Right lung (tissue), 10 donors: ENCODE measurements at places on chromosomes 7 and 10.

DNA sequence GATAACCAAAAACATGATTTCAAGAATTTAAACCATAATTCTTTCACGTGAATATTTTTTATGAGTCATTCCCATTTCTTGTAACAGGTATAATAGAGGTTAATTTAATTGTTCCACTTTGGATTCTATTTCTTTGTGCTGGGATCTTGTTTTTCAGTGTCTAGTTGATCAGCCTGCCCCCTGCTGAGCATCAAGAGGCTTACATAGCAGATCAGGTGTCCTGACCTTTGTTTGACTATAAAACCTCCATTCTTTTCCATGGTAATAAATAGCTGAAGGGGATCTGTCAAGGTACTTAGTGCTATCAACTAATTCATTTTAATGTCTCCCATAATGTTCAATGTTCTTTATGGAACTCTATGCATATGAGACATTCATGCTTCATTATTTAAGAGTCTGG, 4.9 kb downstream of the COL17A1 start:
- no peak for DNase-seq

DNA sequence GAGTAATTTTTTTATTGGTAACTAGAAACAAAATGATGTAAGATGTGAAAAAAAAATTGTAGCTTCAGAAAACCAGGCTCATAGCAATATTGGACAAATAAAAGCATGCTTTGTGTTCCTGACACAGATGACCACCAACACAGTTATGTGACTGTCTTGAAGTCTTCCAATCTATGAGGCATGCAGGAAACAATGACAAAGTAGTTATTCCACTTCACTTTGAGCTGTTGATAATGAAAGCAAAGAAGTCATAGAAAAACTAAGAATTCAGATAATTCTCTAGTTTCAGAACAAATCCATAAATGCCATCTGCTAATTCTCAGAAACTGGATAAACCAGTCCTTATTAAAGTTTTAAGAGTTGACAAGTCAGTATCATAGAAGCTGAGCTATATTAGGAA, 378.4 kb upstream of the SEMA3D start:
- DNase-seq: no peak

DNA sequence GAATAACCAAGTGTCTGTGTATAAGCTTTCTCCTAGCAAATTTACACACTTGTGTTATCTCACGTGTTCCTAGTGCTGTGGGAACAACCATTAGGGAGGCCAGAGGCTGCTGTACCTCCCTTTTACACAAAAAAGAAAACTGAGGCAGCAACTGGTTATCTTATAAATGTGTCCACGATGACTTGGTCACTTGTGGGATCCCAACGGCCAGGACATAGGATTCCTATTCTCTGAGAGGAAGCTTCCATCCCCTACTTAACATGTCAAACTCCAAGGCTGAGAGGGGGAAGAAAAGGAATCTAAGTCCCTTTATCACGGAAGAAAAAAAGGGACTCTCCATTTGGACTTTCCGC, 484 bp downstream of the ZNF438 start:
- no peak for DNase-seq

DNA sequence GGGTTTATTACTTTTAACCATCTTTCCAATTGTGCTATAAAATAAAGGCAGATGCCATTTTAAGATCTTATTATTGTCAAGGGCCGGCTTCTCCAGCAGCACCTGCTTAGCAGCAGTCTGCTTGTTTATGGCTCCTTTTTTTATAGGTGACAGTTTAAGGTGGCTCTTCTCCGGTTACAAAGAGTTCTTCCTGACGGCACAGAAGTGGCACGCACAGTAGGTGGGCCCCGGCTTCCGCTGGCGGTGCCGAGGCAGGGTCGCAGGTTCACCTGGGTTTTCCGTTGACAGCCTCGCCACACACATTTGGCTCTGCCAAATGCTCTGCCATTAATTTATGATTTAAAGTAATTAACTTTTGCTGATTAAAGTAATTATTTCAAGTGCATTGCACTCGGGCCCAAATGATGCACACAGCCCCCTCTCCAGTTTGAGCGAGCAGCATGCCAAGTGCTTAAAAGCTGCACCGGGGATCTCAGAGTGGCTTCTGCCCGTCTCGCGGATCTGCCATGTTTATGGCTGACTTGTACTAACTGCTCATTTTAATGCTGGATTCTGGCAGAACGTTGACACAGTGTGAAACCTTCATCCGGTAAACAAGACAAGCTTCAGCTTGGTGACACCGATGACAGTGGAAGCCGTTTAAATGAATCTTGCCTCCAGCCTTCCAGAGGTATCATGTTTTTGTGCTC, 355.1 kb upstream of the MKI67 start:
- DNase-seq: no peak

DNA sequence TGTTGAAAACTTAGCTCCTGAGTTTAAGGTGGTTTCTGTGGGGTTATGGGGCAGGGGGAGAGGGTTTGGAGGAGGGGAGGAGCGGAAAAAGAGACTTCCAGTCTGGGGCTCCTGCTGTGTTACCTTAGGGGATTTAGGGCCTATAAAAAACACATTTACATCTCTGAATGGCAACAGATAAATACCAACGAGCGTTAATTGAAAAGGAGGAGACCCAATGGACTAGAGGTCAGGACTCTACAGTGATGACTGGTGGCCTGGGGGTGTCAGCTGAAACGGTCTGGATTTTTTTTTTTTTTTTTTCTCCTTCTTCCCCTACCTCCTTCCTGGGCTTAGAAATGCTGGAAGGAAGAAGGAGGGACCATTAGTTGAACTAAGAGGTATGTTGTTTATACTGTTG, 47.4 kb downstream of the AUTS2 start:
- DNase-seq: no peak

DNA sequence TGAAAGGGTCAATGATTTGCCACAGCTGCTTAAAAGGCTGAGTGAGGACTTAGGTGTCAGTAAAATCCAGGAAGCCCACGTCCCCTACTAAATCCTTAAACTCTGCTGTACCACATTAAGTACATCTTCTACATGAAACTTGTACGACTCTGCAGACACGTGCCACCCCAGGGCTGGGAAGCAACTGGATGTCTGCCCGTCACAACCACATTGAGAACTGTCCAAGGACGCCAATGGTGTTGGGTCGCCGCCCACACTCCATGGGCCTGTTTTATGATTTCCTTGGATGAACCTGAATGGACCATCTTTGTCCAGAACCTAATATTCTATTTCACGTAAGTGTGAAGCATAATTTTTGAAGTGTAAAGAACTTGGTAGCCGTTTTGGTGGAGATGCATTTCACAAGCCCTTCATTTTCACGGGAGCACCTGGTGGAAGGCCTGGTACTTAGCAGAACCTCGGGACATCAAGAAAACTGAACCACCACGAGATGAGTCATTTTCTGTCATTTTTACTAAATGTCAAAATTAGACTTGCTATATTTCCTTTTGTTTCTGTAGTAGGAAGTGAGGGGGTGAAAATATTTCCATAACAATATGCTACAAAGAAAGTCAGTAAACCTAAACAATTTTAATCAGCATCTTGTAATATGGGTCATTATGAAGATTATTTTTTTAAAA, 134.9 kb downstream of the SFMBT2 start:
- no peak for DNase-seq

DNA sequence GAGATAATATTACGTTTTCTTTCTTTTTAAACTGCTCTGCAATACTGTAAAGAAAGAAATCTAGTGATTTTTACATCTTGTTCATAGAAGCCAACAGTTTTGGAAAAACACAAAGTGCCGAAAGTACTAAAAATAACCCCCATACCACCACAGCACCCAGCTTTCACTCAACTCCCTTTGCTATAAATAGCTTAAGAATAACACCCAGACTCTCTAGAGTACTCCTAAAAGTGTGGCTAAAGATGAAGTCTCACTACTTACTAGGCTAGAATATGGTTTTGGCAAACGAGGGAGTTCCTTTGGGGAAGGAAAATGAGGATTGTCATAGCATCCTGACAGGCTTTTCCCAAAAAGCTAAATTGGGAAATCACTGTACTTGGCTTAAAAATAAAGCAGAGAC, 151.8 kb upstream of the ANK3 start:
- DNase-seq: no peak

- DNase-seq: no peak
These were observed 28.9 kb upstream of the AHR start for GRCh38 chr7:17269341-17270221.

GRCh38 chr7:39826166-39826565, 123.9 kb upstream of the CDK13 start:
- no peak for DNase-seq

- peak; percentile 71 for DNase-seq
These were observed 24.1 kb upstream of the TRIM8 start for GRCh38 chr10:102620138-102620590.

DNA sequence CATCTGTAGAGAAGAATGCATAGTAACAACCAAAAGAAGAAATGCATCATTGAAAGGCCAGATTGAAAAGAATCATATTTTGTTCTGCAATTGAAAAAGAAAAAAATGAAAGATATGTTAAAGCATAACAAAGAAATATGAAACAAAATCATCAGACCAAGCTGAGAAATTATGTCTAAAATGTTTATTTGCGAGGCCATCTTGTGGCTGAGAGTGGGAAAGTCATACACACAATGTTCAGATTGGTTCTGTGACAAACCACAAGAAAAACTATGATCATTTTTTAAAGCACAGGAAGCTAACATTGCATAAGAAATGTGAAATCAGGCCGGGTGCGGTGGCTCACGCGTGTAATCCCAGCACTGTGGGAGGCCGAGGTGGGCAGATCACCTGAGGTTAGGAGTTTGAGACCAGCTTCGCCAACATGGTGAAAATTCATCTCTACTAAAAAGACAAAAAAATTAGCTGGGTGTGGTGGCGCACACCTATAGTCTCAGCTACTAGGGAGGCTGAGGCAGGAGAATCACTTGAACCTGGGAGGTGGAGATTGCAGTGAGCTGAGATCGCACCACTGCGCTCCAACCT, 36.6 kb downstream of the ABCB5 start:
- peak; percentile 1 for DNase-seq

GRCh38 chr7:94123136-94123535, 119.0 kb upstream of the BET1 start:
- no peak for DNase-seq

GRCh38 chr7:152142976-152143595, 117.6 kb downstream of the GALNT11 start:
- no peak for DNase-seq

GRCh38 chr7:134420424-134421125, 38.3 kb downstream of the AKR1B1 start:
- peak; percentile 19 for DNase-seq

DNA sequence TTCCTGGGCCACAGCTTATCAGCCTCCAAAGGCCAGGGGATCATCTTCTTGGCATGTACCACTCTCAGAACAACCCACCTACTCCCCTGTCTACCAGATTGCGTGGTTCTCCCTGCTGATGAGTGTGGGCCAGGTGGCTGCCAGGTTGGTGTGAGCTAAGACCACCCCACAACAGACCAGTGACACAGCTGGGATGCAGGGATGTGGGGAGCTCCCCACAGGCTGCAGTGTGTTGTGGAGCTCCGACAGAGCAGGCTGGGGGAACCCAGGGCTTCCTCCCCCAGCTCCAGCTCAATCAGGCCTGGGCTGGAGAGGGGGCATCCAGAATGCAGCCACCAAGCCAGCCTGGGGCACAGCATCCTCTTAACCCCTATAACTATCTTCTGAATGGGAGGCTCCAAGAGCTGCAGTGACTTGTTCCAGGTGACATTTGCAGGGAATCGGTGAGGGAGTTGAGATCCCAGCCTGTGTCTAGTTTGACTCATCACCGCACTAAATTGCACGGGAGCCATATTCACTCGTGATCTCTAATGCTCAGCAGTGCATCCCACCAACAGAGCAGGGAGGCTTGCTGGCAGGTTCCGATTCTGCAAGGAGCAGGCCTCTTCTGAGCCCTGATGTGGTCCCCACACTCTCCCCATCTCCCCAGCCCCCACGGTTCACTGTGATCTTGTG, 596 bp upstream of the GDF2 start:
- DNase-seq: no peak

DNA sequence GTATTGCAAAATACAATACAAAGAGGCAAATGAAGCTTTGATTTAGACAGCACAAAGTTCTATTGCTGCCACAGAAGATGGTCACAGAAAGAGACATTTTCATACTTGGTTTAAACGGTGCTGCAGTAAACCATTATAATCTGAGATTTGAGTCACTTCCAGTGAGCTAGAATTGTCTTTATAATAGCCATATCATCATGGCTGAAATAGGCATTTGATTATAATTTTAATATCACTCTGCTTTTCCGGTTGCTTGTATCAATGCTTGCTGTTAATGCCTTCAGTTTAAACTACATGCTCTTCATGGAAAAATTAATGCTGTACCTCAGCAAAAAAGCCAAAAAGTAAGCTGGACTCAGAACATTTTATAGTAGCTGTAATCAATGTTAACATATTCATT, 48.5 kb downstream of the CPEB3 start:
- no peak for DNase-seq

GRCh38 chr10:103605359-103606096, 112.0 kb downstream of the NEURL1 start:
- DNase-seq: no peak

- no peak for DNase-seq
These were observed 50.2 kb downstream of the NRF1 start for GRCh38 chr7:129661645-129662182.

GRCh38 chr10:121102706-121103105, 251.5 kb downstream of the WDR11 start:
- DNase-seq: no peak

- DNase-seq: no peak
These were observed 43.9 kb downstream of the HBP1 start for GRCh38 chr7:107212725-107213124.

DNA sequence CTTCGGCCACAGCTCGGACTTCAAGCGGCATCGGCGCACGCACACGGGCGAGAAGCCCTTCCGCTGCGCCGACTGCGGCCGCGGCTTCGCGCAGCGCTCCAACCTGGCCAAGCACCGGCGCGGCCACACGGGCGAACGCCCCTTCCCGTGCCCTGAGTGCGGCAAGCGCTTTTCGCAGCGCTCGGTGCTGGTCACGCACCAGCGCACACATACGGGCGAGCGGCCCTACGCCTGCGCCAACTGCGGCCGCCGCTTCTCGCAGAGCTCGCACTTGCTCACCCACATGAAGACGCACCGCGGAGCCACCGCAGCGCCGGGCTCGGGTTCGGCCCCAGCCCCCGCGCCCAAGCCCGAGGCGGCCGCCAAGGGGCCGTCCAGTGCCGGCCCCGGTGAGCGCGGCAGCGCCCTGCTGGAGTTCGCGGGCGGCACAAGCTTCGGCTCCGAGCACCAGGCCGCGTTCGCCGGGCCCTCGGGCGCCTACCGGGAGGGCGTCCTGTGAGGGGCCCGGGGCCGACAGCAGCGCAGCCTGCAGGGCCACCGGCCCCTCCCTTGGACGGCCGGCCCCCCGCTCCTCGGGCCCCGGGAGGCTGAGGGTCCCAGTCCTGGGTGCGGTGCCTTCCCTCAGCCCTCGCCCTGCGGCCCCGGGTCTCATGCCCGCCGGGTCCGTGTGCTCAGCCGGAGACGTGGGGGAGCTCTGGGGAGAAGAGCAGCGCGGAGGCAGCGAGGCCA, 17.2 kb downstream of the ZNF316 start:
- no peak for DNase-seq

DNA sequence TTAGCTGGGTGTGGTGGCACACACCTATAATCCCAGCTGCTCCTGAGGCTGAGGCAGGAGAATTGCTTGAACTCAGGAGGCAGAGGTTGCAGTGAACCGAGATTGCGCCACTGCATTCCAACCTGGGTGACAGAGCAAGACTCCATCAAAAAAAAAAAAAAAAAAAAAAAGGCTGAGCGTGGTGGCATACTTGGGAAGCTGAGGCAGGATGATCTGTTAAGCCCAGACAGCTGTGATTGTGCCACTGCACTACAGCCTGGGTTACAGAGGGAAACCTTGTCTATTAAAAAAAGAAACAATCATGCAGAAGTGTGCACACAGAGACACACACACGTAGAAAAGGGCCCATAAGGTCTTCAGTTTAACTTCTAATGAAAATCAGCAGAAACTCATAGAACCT, 150.6 kb downstream of the TPST1 start:
- no peak for DNase-seq
